Fibroblast of lung (primary cell): ENCODE measurements at places on chromosomes 3 and 15.
A peak's percentile ranks its signal among the peaks of the same experiment; 100 is the strongest.

- DNase-seq = no peak
Measured at GRCh38 chr3:15120986-15121385, 22.0 kb upstream of the RBSN start.

DNA sequence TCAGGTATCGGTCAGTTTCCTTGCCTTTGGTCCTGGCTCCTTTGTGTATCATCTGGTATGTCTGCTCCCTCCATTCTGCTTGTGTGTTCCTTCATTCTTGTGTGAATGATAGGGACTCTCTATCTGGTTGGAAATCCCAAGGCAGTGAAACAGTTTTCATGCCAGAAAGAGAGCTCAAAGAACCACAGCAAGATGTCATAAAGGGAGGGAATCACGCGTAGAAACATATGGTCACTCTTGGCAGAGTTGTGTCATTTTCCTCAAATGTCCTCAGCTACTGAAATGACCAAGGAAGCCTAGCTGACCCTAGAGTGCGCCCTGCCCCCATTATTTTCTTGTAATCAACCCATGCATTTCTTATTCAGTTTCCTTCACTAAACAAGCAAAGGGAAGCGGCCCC, 48.0 kb downstream of the RASGRP1 start:
- no peak for DNase-seq

- DNase-seq = no peak
Measured at GRCh38 chr3:108146139-108146538, 55.3 kb upstream of the CD47 start.

- no peak for DNase-seq
Measured at GRCh38 chr3:177860184-177860583, 662.9 kb upstream of the TBL1XR1 start.

DNA sequence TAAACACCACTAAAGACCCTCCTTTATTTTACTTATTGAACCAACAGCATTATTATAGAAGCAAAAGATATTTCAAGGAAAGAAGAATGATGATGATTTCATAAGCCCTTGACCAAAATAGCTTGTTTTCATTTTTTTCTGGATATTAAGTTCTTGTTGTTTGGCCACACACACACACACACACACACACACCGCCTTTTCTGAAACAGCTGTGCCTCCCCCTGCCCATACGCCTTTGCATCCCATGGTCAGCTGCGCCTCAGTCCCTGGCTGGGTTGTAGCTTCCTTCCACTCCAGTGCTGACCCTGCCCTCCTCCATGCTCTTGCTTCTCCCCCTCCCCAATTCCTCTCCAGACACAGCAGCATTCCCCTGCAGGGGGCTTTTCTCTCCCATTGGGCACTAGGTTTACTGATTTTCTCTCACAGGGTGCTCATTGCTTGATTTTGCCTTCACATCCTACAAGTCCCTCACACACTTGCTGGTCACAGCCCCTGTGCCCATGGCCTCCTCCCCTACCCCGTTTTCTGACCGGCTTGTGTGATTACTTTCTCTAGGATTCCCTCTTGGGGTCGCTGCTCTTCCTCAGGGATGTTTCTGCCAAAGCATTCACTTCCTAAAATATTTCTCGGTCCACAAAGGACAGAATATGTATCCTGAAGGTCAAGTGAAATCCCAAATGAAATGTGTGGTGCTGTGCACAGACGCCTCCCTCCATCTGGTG, 18.4 kb downstream of the MESP1 start:
- DNase-seq = no peak

- peak; percentile 28 for DNase-seq
Measured at GRCh38 chr3:49841126-49841696, 15.2 kb downstream of the TRAIP start.

DNA sequence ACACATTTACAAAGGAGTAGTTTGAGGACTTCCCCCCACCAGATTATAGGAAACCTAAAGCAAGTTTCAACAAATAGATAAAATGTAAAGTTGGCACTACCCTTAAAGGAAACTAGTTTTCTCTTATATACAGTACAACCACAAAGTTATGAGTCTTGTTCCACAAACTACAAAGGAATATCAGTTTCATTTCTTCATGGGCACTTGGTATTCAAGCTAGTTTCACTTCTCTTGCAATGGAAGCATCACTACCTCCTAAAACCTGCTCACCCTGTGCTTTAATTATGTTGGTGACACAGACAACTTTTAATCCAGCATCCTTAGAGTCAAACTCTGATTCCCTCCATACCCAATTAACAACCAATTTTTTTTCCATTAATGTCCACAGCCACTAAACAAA, 707.0 kb downstream of the ROBO2 start:
- DNase-seq = no peak

DNA sequence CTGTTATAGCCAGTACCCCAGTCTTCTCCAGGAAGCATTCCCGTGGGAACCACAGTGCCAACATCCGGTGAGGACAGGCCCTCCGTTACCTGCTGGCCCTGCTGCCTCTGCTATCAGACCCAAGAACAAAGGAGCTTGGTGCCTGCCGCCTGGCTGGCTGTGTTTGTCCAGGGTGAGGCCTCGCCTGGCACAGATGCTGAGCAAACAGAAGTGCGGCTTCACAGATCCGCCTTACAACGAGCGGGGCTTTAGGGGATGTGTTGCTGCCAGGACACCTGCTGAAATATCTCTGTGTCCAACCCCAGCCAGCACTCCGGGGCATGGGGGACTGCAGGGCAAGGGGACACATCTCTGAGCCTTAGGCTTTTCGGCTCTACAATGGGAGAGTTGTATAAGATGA, 2.2 kb upstream of the EPHB3 start:
- no peak for DNase-seq

- DNase-seq = no peak
Measured at GRCh38 chr3:69178082-69178481, 55.7 kb upstream of the LMOD3 start.

GRCh38 chr3:105214590-105214989, 152.1 kb upstream of the ALCAM start:
- no peak for DNase-seq

GRCh38 chr3:40152482-40153133, 156.9 kb upstream of the EIF1B start:
- DNase-seq = no peak

- no peak for DNase-seq
Measured at GRCh38 chr3:25648925-25649830, 15.5 kb downstream of the TOP2B start.

GRCh38 chr3:38647217-38647970, 2.1 kb downstream of the SCN5A start:
- no peak for DNase-seq

DNA sequence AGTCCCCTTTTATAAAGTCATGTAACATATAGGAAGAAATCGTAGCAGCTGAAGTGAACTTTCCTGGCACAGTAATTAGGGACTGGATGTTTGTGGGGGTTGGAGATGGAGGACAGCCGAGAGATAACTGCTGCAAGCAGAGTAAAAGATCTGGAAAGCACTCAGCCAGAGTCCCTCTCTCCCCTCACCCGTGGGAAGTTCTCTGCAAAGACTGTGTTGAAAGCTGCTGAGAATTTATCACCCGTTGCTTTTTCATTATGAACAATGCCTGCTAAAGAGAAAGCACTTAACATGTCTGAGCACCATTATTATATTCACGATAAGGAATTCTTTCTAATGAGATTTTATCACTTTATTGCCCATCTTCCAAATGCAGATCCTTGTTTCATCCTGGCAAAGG, 248.8 kb downstream of the SHOX2 start:
- DNase-seq = no peak

- DNase-seq = peak; percentile 9
Measured at GRCh38 chr3:197406266-197406665, 107.9 kb upstream of the DLG1 start.

DNA sequence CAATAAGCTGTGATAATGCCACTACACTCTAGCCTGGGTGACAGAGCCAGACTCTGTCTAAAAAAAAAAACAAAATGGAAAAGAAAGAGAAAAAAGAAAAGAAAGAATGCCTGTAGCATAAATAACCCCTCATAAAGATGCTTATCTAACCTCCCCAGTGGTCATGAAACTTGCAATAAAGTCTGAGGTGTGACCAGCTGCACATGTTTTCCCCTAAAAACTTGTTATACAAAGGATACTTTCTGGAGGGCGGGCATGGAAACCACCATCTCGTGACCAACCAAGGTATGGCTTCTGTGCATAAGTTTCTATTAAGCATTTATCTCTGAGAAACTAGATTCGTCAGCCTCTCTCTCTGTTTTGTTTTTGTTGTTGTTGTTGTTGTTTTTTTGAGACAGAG, 21.8 kb downstream of the CCDC32 start:
- no peak for DNase-seq

- no peak for DNase-seq
Measured at GRCh38 chr15:89749054-89749453, 2.0 kb downstream of the MESP1 start.

DNA sequence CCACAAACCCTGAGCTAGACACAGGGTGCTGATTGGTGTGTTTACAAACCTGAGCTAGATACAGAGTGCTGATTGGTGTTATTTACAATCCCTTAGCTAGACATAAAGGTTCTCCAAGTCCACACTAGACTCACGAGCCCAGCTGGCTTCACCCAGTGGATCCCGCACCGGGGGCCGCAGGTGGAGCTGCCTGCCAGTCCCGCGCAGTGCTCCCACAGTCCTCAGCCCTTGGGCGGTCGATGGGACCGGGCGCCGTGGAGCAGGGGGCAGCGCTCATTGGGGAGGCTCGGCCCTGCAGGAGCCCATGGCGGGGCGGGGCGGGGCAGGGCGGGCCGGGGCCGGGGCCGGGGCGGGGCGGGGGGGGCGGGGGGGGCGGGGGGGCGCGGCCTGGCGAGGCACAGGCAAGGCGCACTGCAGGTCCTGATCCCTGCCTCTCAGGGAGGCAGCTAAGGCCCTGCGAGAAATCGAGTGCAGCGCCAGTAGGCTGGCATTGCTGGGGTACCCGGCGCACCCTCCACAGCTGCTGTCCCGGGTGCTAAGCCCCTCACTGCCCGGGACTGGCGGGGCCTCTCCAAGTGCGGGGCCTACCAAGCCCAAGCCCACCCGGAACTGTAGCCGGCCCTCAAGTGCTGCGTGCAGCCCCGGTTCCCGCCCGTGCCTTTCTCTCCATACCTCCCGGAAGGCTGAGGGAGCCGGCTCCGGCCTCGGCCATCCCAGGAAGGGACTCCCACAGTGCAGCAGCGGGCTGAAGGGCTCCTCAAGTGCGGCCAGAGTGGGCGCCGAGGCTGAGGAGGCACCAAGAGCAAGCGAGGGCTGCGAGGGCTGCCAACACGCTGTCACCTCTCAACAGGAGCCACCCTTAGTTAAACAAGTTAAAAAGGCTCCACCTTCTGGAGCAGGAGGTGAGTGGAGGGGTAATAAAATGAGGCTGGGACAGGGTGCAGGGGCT, 9.8 kb upstream of the TMEM40 start:
- no peak for DNase-seq

GRCh38 chr3:181056136-181056732, 66.7 kb upstream of the DNAJC19 start:
- DNase-seq = no peak

GRCh38 chr3:81886081-81886480, 124.6 kb upstream of the GBE1 start:
- peak; percentile 6 for DNase-seq

- DNase-seq = no peak
Measured at GRCh38 chr15:49809894-49810609, 189.2 kb downstream of the DTWD1 start.

DNA sequence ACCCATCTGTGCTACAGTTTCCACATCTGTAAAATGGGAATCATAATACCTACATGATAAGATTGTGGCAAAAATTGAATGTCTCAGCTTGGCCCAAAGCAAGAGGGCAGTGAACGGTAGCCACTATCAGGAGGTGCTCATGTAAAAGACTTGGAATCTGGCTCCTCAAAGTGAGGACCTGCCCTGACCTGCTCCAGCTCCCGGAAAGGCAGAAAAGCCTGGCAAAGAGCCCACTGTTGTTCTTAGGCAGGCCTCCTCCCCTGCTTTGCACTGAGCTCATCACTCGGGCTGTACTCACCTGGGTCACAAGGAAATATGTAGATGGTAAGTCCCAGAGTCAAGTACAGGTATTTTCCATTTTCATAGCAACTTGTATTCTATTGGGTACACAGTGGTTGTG, 250.7 kb upstream of the TBL1XR1 start:
- DNase-seq = no peak

GRCh38 chr15:74227968-74228722, 8.0 kb upstream of the CCDC33 start:
- DNase-seq = peak; percentile 51

DNA sequence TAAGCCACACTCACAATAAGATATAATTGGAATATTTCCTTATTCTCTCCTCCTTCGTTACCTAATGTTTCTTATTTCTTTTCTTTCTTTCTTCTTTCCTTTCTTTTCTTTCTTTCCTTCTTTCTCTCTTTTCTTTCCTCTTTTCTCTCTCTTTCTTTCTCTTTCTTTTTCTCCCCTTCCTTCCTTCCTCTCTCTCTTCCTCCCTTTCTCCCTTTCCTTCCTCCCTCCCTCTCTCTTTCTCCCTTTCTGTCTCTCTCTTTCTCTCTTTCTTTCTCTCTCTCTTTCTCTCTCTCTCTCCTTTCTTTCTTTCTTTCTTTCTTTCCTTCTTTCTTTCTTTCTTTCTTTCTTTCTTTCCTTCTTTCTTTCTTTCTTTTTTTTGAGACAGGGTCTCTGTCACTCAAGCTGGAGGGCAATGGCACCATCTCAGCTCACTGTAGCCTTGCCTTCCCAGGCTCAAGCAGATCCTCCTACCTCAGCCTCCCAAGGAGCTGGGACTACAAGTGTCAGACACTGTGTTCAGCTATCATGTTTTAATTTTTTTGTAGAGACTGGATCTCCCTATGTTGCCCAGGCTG, 19.3 kb upstream of the PIAS1 start:
- DNase-seq = no peak

DNA sequence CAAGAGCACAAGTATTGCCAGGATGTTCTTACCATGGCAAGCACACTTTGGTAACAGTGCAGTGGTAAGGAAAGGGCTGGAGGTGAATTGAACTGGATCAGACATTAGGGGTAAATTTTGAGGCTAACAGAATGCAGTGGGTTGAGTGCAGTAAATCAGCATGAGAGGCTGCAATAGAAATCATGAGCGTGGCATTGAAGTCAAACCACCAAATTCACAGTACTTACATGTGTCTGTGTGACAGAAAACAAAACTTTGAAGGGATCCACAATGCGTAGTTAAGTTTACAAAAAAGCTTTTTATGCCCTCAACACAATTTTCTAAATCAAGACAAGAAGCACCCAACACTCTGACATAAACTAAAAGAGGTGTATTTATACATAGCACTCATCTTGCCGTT, 428.0 kb upstream of the ARHGEF26 start:
- DNase-seq = no peak
